ENCODE measurements at places on chromosomes 1 and 21.
A peak's percentile ranks its signal among the peaks of the same experiment; 100 is the strongest.

DNA sequence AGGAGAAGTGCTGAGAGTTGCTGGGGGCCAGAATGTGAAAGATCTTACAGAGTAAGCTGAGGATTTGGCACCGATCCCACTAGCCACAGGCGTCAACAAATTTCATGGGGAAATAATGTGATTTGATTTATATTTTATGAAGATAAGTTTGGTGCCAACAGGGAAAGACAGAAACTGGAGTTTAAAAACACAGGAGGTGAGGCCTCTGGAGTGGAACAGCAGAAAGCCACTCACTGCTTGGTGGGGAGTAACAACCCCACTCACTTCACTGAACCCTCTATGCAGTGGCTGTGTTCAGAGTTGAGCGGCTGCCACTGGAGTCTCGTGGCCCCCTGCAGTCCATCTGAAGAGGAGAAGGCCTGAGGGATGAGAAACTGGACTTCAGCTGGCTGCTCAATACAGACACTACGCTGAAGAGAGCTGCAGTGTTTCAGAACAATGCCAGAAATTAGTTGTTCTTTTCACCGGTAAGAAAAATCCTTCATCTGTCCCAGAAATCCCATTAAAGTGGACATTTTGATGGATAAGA lies 48.0 kb upstream of the RXRG start:
- H3K27ac ChIP-seq = no peak overlapping the region
- no peaks in the 10 kb centered on the region for H3K4me1 ChIP-seq
- H3K27me3 ChIP-seq = no peaks in the 10 kb centered on the region
- no peak for DNase-seq
- no peaks in the 10 kb centered on the region for H3K36me3 ChIP-seq

DNA sequence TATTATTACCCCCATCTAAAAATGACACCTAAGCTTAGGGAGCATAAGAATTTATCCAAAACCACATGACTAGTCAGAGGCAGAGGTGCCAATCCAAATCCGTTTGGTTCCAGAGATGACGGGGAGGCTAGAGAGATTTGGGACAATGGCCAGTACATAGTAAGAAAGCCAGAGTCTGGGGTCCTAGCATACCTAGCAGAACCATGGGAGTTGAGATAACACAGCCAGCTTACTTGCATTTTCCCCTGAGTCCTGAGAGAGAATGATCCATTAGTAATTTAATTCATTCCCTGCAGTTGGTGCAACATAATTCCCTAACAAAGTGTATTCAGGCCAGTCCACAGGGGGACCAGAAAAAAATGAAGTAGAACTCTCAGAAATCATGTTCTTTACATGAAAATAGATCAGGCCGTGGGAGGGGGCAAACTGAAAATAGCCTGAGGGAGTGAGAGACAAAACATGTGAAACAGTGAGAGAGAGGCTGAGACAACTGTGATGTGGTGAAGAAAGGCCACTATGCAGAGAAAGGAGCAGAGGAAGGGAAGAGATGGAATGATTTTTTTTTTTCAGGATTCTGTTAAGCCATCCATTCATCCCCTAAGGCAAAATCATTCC lies 243.3 kb downstream of the BRINP2 start:
- no peaks in the 10 kb centered on the region for H3K36me3 ChIP-seq
- H3K4me1 ChIP-seq = no peaks in the 10 kb centered on the region
- no peaks in the 10 kb centered on the region for H3K27me3 ChIP-seq
- H3K27ac ChIP-seq = no peak overlapping the region
- no peak for DNase-seq
- H3K4me3 ChIP-seq = no peak overlapping the region

DNA sequence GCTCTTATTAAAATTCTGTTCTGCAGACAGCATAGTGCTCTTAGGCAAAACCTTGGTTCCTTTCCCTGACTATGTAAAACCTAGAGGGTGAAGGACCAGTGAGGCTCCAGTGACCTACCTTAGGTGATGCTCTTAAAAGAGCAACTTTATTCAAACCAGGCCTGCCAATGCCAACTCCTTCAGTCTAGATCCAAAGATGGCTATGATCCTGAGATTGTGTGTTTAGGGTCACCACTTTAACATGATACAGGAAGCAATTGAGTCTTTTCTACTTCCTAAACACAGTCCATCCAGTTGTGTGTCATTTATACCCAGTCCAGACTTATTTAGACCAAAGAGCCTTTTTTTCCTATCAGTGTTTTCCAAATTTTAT lies 10.8 kb downstream of the MCL1 start:
- H3K4me3 ChIP-seq = peak overlapping the region; percentile 70
- H3K27me3 ChIP-seq = no peaks in the 10 kb centered on the region
- DNase-seq = no peak

- no peaks in the 10 kb centered on the region for H3K27me3 ChIP-seq
- no peak for DNase-seq
- no peaks in the 10 kb centered on the region for H3K36me3 ChIP-seq
- no peak overlapping the region for H3K27ac ChIP-seq
- no peak overlapping the region for H3K4me3 ChIP-seq
These were observed 22.9 kb downstream of the PADI4 start for GRCh38 chr1:17330856-17331255.

GRCh38 chr1:226491093-226491850 lies 57.3 kb upstream of the STUM start:
- H3K36me3 ChIP-seq = no peaks in the 10 kb centered on the region
- no peaks in the 10 kb centered on the region for H3K27me3 ChIP-seq
- no peak overlapping the region for H3K27ac ChIP-seq
- DNase-seq = peak; percentile 43
- H3K4me3 ChIP-seq = no peak overlapping the region

DNA sequence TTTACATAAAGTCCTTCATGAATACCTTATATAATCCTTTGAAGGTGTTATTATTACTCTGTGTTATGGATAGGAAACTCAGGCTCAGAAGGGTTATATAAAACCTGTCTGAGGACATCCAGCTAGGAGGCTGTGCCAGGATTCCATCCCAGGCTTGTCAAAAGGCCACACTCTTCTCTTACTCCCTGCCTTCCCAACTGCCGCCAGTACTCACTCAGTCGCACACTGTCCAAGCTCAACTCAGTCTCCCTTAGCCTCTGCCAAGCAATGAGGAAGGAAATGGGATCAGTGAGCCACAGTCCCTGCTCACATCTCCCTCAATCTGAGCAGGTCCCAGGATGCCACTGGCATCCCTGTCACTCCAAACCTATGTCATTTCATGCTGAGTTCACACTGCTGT lies 94.4 kb downstream of the NAV1 start:
- H3K4me3 ChIP-seq = no peak overlapping the region
- no peak overlapping the region for H3K27ac ChIP-seq
- DNase-seq = no peak
- H3K36me3 ChIP-seq = no peaks in the 10 kb centered on the region

DNA sequence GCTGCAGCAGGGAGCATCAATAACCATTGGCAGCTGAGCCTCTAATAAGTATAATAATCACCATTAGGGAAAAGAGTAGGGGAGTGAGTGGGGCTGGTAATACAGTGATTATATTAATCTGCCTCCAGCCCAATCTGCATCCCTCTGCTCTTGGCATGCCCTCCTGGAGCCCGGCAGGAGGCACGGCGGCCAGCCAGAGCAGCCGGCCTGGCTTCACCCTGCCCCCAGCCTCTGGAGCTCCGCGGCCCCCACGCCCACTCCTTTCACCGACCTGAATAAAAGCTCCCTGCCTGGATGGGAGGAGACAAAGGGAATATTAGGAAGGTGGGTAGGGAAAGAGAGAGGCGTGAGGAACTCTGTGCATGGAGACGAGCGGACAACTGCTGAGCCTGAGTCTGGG lies 28.3 kb downstream of the OPTC start:
- H3K4me3 ChIP-seq = no peak overlapping the region
- no peak overlapping the region for H3K27ac ChIP-seq
- H3K36me3 ChIP-seq = no peaks in the 10 kb centered on the region

DNA sequence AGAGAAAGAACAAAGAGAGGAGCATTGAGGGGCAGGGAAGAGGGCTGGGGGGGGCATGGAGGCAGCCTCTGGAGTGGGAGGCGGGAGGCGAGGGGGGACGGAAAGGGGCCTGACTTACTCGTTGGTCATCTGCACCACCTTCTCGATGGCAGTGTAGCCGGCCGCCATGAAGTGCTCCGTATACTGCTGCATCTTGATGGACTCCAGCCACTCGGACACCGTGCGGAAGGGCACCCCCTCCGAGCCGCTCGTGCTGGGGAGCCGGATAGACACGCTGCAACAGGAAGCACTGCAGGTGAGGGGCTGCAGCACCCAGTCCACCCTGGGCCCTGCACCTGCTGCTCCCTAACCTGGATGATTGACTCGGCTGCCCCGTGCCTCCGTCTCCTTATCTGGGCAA lies 26.6 kb downstream of the EPHA2 start:
- H3K27ac ChIP-seq = no peak overlapping the region
- H3K27me3 ChIP-seq = no peaks in the 10 kb centered on the region
- H3K4me1 ChIP-seq = no peaks in the 10 kb centered on the region
- no peak for DNase-seq
- H3K36me3 ChIP-seq = peaks cover 83% of the 10 kb centered on the region

GRCh38 chr1:205791568-205792180 lies 16.4 kb upstream of the RAB29 start:
- H3K36me3 ChIP-seq = peaks cover 47% of the 10 kb centered on the region
- H3K27ac ChIP-seq = no peak overlapping the region
- DNase-seq = peak; percentile 64
- H3K27me3 ChIP-seq = no peaks in the 10 kb centered on the region

DNA sequence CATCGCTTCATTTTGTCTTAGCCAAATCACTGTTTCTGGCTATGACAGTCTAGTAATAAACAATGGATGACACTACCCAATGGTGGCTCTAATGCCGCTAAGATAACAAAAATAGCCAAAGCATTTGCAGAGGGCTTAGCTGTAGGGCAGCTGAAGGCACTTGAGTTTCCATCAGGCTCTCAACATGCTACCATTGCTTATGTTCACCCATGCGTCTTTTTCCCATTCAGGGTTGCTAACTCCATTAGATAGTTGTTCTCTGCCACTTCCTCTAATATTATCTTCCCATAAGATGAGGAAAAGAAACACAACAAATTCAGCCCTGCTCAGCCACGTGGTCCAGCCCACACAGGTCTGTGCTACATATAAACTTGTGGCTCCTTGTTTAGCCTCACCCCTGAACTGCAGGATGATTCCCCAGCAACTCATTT lies 159.6 kb downstream of the TOMM20 start:
- H3K4me3 ChIP-seq = no peak overlapping the region
- no peaks in the 10 kb centered on the region for H3K36me3 ChIP-seq
- H3K27me3 ChIP-seq = no peaks in the 10 kb centered on the region
- no peak for DNase-seq
- H3K4me1 ChIP-seq = peaks cover 10% of the 10 kb centered on the region

DNA sequence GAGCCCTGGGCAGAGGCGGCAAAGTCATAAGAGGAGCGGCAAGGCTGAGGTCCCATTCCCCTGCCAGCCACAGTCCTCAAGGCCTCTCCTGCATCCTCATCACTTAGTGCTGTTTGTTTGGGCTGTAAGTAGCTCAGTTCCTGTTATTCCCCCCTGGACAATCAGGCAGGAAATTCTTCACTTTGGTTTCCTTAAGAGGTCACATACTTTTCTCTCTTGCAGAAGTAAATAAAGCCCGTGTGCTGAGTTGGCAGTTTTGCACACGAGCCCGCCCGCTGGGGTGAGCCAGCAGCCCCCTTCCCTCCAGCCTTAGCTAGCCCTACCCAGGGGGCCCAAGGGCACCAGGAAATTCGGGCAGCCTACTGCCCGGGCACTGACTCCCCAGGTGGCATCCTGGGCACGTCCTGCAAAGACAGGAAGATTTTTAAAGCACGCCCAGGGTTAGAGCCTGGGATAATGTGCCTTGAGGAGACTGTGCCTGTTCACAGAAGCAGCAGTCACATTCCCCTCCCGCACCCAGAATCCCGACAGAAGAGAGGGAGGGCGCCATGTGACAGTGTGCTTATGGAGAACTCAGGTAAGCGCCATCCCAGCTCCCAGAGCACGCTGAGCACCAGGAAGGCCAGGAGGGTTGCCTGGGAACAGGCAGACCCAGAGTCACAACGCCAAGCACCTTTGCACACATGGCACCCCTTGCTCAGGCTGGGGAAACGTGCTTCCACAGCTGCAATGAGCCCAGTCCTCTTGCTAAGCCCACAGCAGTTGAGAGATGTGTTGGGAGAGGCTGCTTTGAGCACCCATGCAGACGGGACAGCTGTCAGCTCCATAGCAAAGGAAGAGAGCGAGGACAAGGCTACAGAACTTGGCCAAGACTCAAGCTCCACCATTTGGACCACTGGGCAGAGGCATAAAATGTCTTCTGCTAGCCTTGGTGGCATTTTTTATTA lies 144.5 kb upstream of the TMEM51 start:
- peaks cover 12% of the 10 kb centered on the region for H3K36me3 ChIP-seq
- no peak overlapping the region for H3K27ac ChIP-seq
- H3K4me3 ChIP-seq = no peak overlapping the region

DNA sequence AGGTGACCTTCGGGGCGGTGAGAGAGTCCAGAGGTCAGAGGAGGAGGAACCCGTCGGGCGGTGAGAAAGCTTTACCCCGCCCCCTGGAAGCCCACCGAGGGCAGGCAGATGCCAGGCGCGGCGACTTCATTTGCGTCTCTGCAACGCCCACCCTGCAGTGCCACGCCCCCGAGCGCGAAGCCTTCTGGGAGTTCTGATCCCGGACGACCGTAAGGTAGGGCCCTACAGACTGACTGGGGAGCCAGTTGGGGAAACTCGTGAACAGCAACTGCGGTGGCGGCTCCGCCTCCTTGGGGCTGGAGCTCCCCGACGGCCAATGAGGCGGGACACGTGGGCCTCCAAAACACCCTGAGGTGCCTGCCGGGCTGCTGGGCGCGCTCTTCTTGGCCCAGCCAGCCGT lies 46.0 kb upstream of the EDARADD start:
- no peak overlapping the region for H3K4me3 ChIP-seq
- no peaks in the 10 kb centered on the region for H3K36me3 ChIP-seq
- no peaks in the 10 kb centered on the region for H3K27me3 ChIP-seq
- no peak overlapping the region for H3K27ac ChIP-seq

DNA sequence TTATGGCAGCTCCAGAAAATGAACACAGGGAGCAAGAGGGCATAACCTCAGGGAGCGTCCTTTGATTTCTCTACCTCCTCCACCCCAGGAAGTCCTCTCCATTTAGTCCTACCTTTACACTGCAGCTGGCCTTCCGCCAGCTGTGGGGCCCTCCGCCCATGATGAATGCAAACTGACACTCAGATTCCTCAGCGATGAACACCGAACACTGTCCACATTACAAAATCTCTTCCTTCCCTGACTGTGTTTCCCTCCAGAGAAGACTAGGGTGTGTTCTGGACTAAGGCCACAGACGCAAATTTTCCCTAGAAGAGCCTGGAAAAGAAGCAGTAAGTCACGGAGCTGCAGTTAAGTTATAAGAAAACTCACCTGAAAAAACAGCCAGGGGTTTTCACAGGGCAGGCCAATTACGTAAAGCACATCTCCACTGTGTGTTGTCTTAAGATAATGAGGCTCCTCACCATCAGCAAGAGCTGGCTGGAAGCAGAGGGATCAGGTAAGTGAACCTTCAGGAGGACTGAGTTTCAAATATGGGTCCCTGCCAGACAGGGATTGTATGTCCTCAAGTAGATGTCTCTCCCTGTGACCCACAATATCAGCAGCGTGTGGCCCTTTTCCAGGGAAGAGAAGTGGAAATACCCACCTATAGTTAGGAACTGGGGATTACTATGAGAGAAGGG lies 46.3 kb upstream of the ATP1B1 start:
- H3K27ac ChIP-seq = no peak overlapping the region
- H3K27me3 ChIP-seq = no peaks in the 10 kb centered on the region
- H3K4me1 ChIP-seq = no peaks in the 10 kb centered on the region
- H3K4me3 ChIP-seq = no peak overlapping the region

GRCh38 chr1:205588636-205589035 lies 43.2 kb downstream of the ELK4 start:
- H3K27me3 ChIP-seq = no peaks in the 10 kb centered on the region
- no peak overlapping the region for H3K4me3 ChIP-seq
- peak; percentile 78 for DNase-seq
- H3K36me3 ChIP-seq = no peaks in the 10 kb centered on the region

- peak; percentile 87 for DNase-seq
- peak overlapping the region; percentile 75 for H3K27ac ChIP-seq
- H3K4me3 ChIP-seq = peak overlapping the region; percentile 77
- H3K4me1 ChIP-seq = peaks cover 4% of the 10 kb centered on the region
These were observed 746 bp upstream of the LAMC1 start for GRCh38 chr1:183022202-183023145.

Data from H9 (cell line).